ENCODE measurements at places on chromosomes 7 and 10. TPM values are rescaled to one million over a fixed set of nuclear protein-coding genes. Genes with fewer than 3 reads are reported as not detected.

TRIM4 gene
- total RNA-seq = 23.9 TPM

TWIST1 gene
- not detected for total RNA-seq

FFAR4 gene
- total RNA-seq = not detected

TMEM236 gene
- total RNA-seq = 0.07 TPM

DLG5 gene
- 37.6 TPM for total RNA-seq

LZTS2 gene
- total RNA-seq = 35.5 TPM
